Lung (tissue), 17 donors: ENCODE measurements at places on chromosomes 6 and 20. TPM values are rescaled to one million over a fixed set of nuclear protein-coding genes. Genes with fewer than 3 reads are reported as not detected.

Gene SYNGAP1
- polyA plus RNA-seq: 9.2 TPM

Gene DYNLT2
- polyA plus RNA-seq: 0.69 TPM

Gene MOG
- polyA plus RNA-seq: not detected

Gene IL17F
- polyA plus RNA-seq: 0.08 TPM

Gene HTR1E
- not detected for polyA plus RNA-seq

Gene ZDHHC14
- polyA plus RNA-seq: 4.3 TPM

Gene ADGB
- 1.4 TPM for polyA plus RNA-seq

Gene SLC22A3
- polyA plus RNA-seq: 9.5 TPM

Gene OR12D3
- polyA plus RNA-seq: not detected

Gene KATNA1
- 12.3 TPM for polyA plus RNA-seq

Gene SPTLC3
- polyA plus RNA-seq: 4.8 TPM

Gene MAPK13
- 58.9 TPM for polyA plus RNA-seq
